ENCODE measurements at places on chromosomes 5 and 9.

GRCh38 chr9:90508940-90509339 lies 133.7 kb downstream of the DIRAS2 start:
- no peak for DNase-seq

- no peak for DNase-seq
These were observed 10.6 kb upstream of the NDUFS4 start for GRCh38 chr5:53549792-53550191.

- no peak for DNase-seq
These were observed 53.0 kb downstream of the NTRK2 start for GRCh38 chr9:84722388-84722989.

DNA sequence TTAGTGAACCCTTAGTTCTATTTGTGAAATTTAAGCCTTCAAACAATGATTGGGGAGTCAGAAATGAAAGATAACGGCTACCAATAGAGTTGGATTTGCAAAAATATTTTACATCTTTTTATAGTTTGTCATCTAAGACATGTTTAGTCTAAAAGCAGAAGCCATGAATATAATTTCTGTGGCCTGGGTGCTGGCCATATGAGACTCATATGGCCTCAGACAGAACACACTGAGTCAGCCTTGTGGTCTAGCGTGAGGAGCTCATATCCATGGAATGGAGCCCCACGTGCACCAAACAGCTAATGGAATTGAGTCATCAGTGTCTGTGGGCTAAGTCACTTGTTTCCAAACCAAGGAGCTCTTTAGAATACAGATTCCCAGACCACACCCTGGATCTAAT lies 240.7 kb upstream of the NREP start:
- DNase-seq: no peak

- no peak for DNase-seq
These were observed 252.9 kb upstream of the MPDZ start for GRCh38 chr9:13532407-13532806.
